ENCODE measurements at places on chromosomes 11 and 22.

DNA sequence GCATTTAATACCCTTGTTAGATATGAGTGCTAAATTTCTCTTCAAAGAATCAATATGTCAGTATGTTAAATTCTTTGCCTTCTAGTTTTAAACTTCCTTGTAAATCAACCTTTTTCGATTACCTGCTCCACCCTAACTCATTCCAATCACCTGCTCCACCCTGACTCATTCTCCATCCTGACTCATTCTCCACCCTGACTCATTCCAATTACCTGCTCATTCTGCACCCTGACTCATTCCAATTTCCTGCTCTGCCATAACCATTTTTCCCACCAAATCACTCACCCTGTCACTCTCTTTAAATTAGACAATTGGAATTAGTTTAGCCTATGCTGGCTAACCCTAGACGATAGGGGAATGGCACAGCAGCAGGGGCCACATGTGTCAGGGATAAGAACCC, 519.5 kb upstream of the LRRC4C start:
- DNase-seq = no peak

GRCh38 chr11:75734491-75735180, 17.0 kb downstream of the MOGAT2 start:
- no peak for DNase-seq

GRCh38 chr11:128500493-128500892, 86.9 kb downstream of the ETS1 start:
- DNase-seq = no peak

- no peak for DNase-seq
Observed at GRCh38 chr11:112485280-112485679, 224.6 kb upstream of the PLET1 start.

Data from stimulated activated CD8-positive, alpha-beta memory T cell treated with anti-CD3 and anti-CD28 coated beads, Interleukin-4, amount 100 ng/mL, for 4 hours (primary cell).